ENCODE measurements at places on chromosomes 5 and 9. TPM values are rescaled to one million over a fixed set of nuclear protein-coding genes. Genes with fewer than 3 reads are reported as not detected.

INSL4 gene
- total RNA-seq, result not detected

C9orf153 gene
- total RNA-seq, result not detected

DNA sequence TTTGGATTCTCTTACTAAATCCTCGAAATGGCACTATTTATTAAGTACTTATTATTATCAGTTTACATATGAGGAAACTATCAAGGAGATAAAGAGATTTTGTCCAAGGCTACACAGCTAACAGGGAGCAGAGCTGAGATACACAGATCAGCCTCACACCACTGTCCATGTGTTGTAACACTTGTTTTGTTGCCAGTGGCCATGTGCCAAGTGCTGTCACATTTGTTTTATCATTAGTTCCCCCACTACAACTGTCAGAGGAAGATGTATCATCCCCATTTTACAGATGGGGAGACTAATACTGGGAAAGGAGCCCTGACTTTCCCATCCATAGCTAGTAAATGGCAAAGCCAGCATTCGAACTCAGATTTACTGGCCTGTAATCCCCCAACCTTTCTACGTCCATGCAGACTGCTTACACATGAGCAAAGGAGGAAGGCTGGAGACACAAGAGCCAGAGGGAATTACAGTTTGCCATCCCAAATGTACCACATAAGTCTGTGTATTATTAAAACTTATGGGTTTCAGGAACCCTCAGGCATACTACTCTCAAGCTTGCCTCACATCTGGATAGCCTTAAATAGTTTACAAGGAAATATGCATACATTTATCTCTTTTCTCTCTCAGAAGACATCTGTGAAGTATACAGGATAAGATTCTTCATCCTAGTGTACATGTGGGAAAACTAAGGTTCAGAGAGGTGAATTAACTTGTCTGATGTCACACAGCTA lies 25.1 kb downstream of the PAPPA start:
- DNase-seq, result no peak

TMEM215 gene
- not detected for total RNA-seq

LURAP1L gene
- total RNA-seq, result 1.9 TPM

DNA sequence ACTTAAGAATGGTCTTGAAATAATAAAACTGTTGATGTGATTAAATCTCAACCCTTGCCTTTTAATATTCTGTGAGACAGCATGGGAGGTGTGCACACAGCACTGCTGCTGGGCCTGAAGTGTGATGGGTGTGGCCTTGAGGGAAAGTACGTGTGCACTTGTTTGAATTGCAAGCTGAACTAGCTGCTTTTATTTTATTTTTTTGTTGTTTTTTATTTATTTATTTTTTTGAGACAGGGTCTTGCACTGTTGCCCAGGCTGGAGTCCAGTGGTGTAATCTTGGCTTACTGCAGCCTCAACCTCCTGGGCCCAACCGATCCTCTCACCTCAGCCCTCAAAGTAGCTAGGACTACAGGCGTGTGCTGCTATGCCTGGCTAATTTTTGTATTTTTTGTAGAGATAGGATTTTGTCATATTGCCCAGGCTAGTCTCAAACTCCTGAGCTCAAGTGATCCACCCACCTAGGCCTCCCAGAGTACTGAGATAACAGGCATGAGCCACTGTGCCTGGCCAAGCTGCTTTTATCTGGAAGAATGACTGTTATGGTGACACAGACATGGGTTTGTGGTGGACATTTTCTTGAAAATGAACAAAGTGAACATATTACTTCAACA lies 58.9 kb downstream of the GPR107 start:
- no peak for DNase-seq

IFNK gene
- total RNA-seq, result not detected

PCDHGB2 gene
- 8.3 TPM for total RNA-seq

DNA sequence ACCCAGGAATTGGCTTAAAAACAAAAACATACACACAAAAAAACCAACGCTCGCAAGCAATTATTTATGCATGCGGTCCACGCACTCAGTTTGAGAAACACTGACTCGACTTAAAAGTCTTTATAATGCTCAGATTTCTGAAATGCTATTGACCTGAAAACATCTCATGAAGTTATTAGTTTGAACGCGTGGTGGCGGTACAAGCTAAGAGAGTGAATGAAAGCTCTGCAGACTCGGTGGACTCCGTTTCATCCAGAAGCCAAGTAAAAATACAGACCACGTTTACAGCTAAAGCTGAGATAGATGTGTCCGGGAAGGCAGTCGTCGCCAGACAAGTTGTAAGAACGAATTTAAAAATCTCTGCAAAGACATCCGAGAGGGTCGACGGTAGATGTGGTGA lies at the start of gene PCDHB6:
Gene PCDHB6 (plus strand): TSS at position 246 of the 400 bp plus-strand sequence. CDS start 201 bp downstream, outside the sequence.
- no peak for DNase-seq

PHF24 gene
- 0.22 TPM for total RNA-seq

SPARC gene
- 517 TPM for total RNA-seq

DNA sequence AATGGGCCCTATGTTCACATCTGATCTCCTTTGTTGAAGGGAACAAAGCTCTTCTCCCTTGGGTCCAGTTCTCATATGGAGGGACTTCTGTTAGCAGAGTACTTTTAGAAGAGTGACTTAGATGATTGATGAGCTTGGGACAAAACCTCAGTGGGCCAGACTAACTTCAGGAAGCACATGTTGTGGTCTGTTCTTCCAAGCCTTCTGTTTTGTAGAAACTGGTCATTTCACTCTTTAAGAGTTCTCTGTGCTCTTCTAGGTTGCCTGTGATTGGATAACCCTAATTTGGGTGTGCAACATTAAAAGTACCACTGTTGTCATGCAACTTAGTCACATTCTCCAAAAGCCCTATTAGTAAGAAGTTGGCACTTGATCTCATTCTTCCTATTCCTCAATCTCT lies 183.5 kb upstream of the ACO1 start:
- DNase-seq, result no peak

DNA sequence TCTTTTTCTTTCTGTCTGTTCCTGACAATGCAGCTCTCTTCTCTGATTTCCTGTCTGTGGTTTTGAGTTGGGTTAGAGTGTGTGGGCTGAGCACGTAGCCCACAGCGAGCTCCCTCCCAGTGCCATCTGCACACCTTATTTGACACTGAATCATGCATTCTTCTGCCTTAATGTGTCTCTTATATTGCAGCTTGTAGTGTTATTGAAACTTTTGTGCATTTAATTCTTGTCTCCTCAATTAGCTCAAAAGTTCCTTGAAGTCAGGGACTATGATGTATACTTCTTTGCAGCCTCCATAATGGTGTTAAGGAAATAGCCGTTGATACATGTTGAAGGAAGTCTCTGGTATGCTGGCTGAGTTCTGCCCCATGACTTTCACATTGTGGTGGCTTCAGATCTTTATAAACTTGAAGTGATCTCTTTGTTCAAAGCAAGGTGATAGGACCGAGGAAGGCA lies 576.2 kb upstream of the CLINT1 start:
- DNase-seq, result no peak

FOXD4L4 gene
- not detected for total RNA-seq

- DNase-seq, result no peak
These were observed 6.9 kb downstream of the FNBP1 start for GRCh38 chr9:130036099-130036498.

DNA sequence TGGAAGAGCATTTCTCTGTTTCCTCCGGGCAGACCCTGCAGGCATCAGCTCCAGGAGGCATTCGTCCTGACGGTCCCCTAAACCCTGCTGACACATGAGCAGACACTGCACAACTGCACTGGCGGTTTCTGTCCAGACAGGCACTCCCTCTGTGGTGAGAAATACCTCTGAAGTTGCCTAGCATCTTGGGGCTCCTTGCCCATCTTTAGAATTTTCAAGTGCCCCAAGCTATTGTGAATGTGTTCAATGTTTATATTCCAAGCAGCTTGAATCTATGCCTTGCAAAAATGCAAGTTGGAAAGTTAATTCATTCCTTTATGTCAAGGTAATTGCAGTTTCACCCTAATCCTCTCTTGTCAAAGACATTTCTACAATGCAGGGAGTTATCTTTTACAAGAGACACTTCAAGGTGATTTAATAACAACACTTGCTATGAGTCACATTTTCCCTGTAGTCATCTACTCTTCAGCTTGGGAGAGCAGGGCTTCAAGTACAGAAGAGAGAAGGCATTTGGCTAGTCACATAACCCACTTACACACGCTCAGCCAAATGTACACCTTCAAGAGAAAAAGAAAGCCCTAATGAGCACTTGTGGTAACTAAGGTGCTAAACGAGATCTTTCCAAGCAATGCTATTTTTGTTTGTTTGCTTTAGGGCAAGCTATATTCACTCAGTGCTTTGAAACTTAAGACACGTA lies 302.5 kb downstream of the MLLT3 start:
- no peak for DNase-seq

GRCh38 chr5:38899936-38900335 lies 54.1 kb downstream of the OSMR start:
- no peak for DNase-seq

GRCh38 chr9:115989831-115990230 lies 163.8 kb upstream of the PAPPA start:
- DNase-seq, result no peak

GRCh38 chr5:178899289-178899688 lies 3.6 kb downstream of the ZFP2 start:
- DNase-seq, result no peak

- DNase-seq, result no peak
These were observed 248.1 kb upstream of the MAP3K1 start for GRCh38 chr5:56567278-56567677.

DNA sequence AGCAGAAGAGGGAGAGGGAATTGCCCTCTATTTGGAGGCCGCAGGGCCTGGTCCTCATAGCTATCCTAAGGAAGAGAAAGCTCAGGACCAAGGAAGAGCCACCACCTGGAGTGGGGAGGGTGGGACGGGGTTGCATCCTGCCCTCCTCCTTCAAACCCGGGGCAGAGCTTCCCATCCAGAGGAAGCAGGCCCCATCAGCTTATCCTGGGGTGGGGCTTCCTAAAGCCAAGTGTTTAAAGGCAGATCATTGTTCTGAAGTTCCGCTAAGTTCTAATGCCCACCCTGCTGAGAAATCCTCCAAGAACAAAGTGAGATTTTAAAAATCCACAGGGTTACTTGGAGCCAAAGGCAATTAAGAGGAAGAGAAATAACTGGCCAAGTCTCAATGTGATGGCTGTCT lies 210.3 kb downstream of the C9orf152 start:
- no peak for DNase-seq

GOLM1 gene
- 4.2 TPM for total RNA-seq

- no peak for DNase-seq
These were observed 117.1 kb downstream of the ICE1 start for GRCh38 chr5:5539590-5539989.

MAST4 gene
- total RNA-seq, result 39.6 TPM

ACSL6 gene
- 3.4 TPM for total RNA-seq

DNA sequence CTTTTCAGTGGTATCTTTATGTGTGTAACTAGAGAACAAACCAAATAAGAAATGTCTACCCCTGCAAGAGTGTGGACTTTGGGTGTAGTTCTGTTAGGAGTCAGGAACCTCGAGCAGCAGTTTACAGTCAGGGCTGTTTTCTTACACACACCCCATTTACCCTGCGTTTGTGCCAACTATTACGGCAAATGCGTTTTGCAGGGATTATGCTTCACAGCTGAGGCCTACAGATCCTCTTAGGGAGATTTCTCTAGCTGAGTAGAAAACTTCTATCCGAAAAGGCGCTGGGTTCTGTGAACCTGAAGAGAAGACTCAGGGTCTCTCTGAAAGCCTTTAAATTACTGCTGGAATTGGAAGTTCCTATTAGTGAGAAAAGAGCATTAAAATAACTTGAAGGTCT lies 51.4 kb downstream of the ACER2 start:
- no peak for DNase-seq

Measured in Right ventricle myocardium inferior (tissue), 1 donor.